ENCODE measurements at places on chromosomes 3 and 15. TPM values are rescaled to one million over a fixed set of nuclear protein-coding genes. Genes with fewer than 3 reads are reported as not detected.
A peak's percentile ranks its signal among the peaks of the same experiment; 100 is the strongest.

The LIPC gene
- total RNA-seq: 0.51 TPM

The LTK gene
- 0.55 TPM for total RNA-seq

The TMEM40 gene
- not detected for total RNA-seq

The SLC28A2 gene
- not detected for total RNA-seq

The CELF6 gene
- total RNA-seq: 1.9 TPM

The ARHGEF26 gene
- 16.2 TPM for total RNA-seq

The LDHAL6B gene
- total RNA-seq: not detected

The GHSR gene
- total RNA-seq: not detected

The SCN11A gene
- not detected for total RNA-seq

The SAMMSON gene
- 0.21 TPM for total RNA-seq

The OTOL1 gene
- not detected for total RNA-seq

The XCR1 gene
- not detected for total RNA-seq

- DNase-seq: no peak
Observed at GRCh38 chr3:194262925-194263305, 88.2 kb downstream of the CPN2 start.

DNA sequence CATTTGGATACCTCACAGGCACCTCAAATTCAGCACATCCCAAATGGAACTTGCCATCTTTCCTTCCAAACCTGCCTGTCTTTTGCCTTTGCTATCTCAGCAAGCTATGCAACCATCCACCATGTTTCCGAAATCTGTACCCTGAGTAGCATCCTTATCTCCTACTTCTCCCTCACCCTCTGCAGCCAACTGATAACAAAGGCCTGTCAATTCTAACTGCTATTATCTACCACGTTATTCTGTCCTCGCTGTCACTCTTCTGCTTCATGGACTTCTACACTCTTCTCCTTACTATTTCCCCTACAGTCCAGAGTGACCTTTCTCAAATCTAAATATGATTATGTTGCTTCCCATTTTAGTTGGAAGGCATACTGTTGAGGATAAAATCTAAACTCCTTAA, 25.5 kb upstream of the TAFA4 start:
- DNase-seq: no peak

GRCh38 chr3:15460891-15461531, 33.6 kb downstream of the EAF1 start:
- DNase-seq: no peak

GRCh38 chr3:48410205-48411040, 19.5 kb downstream of the PLXNB1 start:
- peak; percentile 13 for DNase-seq

GRCh38 chr15:85474700-85475316, 94.4 kb downstream of the AKAP13 start:
- no peak for DNase-seq

DNA sequence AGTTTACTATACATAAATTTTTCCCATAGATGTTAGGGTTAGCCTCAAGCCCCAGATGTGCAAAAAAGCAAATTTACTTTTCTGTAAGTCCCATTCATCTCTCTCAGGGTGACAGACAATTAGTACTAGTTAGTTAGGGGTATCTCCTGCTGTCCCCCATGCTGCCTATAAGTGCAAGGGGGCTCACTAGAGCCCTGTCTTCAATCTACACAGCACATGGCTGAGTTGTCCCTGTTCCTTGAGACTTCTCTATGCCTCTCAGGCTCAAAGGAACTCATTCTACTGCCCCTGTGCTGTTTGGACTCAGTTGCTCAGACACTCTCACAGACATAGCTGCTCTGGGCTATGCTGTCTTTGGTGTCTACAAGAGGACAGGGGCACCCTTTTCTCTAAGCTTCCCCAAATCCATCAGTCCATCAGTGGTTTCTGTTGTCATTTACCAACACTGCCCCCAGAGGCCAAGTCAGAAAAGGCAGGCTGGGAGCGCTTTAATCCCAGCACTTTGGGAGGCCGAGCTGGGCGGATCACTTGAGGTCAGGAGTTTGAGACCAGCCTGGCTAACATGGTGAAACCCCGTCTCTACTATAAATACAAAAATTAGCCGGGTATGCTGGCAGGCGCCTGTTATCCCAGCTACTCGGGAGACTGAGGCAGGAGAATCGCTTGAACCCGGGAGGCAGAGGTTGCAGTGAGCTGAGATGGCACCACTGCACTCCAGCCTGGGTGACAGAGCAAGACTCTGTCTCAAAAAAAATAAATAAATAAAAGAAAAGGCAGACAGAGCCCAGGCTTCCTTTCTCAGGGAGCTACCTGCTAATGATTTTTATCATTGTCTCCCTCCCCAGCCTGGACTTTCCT, 31.4 kb upstream of the PRTG start:
- DNase-seq: peak; percentile 32

- no peak for DNase-seq
Observed at GRCh38 chr3:56796202-56796601, 5.5 kb downstream of the ARHGEF3 start.

DNA sequence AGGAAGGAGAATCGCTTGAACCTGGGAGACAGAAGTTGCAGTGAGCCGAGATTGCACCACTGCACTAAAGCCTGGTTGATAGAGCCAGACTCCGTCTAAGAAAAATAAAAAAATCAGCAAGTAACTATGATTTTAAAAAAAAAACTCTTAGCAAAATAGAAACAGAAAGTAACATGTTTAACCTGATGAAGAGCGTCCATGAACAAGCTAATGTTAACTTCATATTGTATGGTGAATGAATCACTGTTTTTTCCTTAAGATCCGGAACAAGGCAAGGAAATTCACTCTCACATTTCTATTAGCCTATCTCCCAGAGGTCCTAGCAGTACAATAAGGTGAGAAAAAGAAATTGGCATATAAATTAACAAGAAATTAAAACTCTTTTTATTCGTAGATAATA, 69.0 kb downstream of the RFX7 start:
- no peak for DNase-seq

GRCh38 chr3:4712109-4712508, 219.0 kb downstream of the ITPR1 start:
- peak; percentile 69 for DNase-seq

GRCh38 chr3:17709236-17709810, 33.1 kb downstream of the TBC1D5 start:
- DNase-seq: no peak

GRCh38 chr3:130895690-130896488, 2.0 kb downstream of the ATP2C1 start:
- no peak for DNase-seq

DNA sequence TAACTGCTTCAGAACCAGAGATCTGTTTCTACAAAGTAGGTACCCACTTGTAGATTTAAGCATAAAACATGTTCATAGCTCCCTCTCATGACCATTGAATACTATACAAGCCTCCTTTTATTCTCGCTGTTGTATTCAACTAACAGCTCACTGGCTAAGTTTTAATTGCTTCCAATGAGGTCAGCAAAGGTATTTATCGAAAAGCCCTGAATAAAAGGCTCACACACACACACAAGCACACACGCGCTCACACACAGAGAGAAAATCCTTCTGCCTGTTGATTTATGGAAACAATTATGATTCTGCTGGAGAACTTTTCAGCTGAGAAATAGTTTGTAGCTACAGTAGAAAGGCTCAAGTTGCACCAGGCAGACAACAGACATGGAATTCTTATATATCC, at the start of gene FGF7:
Gene FGF7 (plus strand): TSS at position 222 of the 400 bp plus-strand sequence. CDS start 1,056 bp downstream, outside the sequence.
- DNase-seq: peak; percentile 45

- DNase-seq: no peak
Observed at GRCh38 chr15:68554721-68555678, 23.8 kb upstream of the CORO2B start.

GRCh38 chr15:94298364-94298763, 67.0 kb downstream of the MCTP2 start:
- DNase-seq: no peak

DNA sequence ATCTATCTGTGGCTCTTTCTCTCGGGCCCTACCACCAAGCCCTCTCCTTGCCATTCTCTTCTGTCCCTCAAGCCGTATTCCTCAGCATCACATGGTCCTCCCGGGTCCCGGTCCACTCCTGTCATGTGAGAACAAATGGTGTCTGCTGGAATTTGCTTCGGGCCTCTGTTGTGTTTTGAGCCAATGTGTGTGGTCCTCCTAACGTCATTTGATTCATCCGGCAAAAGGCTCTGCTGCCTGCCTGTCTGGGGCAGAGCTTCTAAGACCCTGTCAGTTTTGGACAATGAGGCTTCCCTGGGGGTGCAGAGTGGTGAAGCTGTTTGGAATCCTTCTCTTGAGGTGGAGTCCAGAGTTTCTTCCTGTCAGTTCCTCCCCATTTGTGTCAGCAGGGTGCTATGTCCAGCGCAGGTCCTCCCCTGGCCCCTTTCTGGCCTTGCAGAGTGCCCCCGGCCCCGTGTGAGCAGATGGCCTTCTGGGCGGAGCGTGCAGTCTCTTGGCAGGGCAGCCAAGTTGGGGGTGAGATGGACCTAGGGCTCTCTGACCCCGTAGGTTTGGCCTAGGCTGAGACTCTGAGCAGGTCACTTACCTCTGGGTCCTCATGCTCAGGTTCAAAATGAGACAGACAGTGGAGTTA, 93.6 kb downstream of the APBA2 start:
- no peak for DNase-seq

DNA sequence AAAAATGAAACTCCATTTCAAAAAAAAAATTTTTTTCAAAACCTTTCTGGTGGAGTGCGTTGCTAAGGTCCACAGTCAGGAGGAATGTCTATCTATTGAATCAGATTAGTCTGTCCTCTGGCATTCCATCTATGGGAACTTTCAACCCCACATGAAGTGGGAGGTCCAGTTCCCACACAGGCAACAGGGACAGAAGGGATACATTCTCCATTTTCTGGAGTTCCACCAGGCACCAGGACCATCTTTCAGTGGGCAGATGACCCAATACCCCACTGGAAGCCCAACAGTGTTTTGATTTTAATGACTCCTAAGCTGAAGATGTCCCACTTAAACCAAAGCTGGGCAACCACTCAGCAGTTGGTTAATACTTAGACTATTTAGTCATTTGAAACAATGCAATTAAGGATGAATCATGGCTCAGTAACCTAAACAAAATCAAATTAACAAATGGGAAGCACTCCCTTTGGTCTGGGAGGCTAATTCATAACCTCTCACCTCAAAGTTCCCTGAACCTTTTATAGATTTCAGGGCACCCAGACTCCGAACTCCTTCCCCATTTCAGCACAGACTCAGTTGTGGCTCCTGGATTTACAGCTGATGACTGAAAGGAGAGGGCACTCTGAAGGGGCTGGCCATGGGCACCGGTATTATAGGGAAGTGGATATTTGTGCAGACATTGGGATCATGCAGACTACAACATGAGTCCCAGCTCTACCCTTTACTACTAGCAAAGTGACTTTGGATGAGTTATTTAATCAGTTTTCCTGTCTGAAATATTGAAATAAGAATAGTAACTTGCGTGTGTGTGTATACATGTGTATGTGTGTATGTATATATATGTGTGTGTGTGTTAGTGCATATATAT, 264.3 kb upstream of the LRTM1 start:
- DNase-seq: no peak

Measured in uterus (tissue), 4 donors.